ENCODE measurements at places on chromosomes 6 and 20.

DNA sequence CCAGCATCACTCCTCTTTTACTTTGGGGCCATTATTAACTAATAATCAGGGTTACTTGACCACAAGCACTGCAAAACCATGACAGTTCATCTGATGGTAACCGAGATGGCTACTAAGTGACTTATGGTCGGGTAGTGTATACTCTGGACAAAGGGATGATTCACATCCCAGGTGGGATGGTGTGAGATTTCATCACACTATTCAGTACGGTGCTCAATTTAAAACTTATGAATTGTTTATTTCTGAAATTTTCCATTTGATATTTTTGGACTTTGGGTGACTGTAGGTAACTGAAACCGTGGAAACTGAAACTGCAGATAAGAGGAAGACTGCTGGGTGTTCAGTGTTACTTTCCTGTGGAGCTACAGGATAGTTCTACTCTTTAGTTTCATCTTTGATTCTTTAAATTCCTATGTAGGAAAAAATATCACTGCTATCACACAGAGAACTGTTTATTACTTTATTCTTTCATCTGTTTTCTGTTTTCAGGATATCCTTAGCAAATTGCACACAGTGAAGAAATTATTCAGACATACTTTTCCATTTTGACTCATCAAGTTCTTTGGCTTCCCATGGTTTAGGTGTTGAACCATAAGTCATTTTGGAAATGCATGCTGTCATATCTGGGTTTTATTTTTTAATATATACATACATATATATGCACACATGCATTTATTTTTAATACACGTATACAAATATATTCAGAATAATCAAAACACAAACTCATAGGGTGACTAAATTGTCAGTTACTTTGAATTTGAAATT lies 59.1 kb upstream of the C20orf144 start:
- DNase-seq: no peak

- no peak for DNase-seq
These were observed 21.3 kb upstream of the SLC22A7 start for GRCh38 chr6:43276577-43277305.

- DNase-seq: no peak
These were observed 34.9 kb downstream of the CYP21A2 start for GRCh38 chr6:32073101-32073500.

DNA sequence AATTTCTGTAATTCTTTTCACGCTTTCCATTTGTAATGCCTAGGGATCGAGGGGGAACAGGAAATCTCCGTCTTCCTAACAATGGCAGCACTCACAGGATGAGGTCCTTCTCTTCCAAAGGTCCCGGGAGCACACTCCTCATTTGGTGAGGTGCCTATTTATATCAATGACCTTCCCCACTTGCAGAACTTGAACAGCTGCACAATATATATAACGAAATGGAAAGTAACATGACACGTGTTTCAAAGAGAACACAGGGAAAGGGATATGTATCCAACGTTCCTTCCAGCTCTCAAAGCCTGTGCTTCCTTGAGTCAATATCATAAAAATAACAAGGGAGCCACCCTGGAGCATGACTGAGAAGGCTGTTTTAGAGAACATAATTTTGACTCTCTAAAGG lies 78.6 kb upstream of the RBM24 start:
- DNase-seq: no peak

DNA sequence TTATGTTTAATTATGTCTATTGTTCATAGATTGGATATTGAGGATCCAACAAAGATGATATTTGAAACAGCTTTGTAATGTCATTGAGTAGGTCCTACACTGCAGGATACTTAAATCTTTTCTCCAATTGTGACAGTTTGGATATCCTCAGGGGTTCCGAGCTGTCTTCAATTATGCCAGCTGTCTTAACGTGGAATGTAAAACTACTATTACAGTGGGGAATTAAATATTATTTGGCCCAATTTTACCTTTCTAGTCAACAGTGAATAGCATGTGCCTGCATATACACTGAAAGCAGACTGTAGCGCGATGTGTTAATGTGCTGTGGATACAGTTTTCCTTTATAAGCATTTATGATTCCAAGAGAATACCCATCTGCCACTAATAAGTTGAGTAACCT lies 156.9 kb downstream of the GRIK2 start:
- DNase-seq: no peak

DNA sequence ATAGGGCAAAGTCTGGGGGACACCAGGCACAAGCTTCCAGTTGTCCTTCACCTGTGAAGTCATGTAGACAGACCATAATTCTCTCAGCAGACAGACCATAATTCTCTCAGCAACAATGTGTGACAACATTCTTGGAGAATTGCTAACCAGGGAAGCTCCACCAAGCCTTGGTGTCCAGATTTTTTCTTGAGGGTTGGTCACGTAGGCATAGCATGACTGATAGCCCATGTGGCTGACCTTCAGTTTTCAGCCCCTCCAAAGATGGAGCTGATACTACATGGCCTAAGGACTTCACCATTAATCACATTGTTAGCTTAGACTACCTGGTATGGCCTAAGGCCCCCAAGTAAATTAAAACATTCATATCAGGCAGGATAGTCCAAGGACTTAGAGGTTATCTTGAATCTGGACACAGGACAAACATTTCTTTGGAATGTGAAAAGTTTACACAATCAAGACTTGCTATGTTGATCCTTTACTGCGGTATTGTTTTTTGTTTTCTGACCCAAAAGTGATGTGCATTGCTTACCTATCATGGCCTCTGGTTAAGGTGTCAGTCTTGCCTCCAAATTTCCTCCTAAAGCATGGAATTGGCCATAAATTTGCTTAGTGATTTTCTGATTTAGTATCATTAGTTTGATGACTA lies 76.9 kb downstream of the CEP57L1 start:
- no peak for DNase-seq

DNA sequence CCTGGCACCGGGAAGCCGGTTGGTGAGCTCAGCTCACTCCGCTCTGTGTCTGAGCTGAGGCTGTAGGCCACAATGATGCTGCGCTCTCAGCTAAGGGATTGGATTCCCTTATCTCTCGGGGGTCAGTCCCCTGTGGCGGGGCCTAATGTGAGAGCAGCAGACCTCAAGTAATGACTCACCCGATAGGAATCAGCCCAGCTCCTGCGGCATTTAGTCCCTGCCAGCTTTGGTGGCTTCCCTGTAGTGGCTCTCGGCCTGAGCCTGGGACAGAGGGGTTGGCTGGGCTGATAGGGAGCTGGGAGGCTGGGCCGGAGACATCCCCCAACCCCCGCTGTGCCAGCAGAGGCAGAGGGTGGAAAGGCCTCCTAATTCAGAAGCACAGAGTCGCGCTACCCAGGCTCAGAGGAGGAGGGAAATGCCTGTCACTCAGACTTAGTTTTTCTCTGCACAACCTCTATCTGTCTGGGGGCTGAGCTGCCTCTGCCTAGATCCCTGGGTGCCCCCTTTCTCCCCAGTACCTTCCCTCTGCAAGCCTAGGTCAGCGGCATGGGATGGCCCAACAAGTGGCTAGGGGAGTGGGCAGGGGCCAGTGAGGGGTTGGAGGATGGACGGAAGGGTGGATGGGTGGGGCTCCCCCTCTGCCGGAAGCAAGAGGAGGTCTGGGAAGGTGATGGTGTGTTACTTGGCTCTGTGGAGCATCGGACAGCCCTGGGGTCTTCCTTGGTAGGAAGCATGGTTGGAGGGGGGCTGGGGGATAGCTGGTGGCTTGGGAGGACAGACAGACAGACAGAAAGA lies 92.2 kb downstream of the CDH22 start:
- DNase-seq: no peak

- no peak for DNase-seq
These were observed 116.7 kb downstream of the SIM1 start for GRCh38 chr6:100347901-100348550.

DNA sequence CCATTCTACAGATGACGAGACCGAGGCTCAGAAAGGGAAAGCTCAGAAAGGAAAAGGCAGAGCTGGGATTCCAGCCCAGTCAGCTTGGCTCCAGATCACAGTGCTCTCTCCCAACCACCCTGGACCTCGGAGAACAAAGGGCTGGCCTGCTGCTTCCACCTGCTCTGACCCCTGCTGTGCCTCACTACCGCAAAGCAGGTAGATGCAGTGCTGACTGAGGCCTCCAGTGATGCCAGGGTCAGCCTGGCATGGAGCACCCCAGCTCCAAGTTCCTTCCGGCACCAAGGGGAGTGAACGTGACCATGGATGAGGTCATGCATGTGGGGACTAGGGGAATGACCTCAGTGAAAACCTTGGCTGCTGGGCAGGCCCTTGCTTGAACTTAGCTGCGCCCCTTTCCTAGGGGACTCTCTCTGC lies 20.7 kb upstream of the TLDC2 start:
- DNase-seq: no peak

- no peak for DNase-seq
These were observed 6.5 kb downstream of the EFHC1 start for GRCh38 chr6:52426667-52427066.

- no peak for DNase-seq
These were observed 25.3 kb downstream of the BFSP1 start for GRCh38 chr20:17505636-17506517.

DNA sequence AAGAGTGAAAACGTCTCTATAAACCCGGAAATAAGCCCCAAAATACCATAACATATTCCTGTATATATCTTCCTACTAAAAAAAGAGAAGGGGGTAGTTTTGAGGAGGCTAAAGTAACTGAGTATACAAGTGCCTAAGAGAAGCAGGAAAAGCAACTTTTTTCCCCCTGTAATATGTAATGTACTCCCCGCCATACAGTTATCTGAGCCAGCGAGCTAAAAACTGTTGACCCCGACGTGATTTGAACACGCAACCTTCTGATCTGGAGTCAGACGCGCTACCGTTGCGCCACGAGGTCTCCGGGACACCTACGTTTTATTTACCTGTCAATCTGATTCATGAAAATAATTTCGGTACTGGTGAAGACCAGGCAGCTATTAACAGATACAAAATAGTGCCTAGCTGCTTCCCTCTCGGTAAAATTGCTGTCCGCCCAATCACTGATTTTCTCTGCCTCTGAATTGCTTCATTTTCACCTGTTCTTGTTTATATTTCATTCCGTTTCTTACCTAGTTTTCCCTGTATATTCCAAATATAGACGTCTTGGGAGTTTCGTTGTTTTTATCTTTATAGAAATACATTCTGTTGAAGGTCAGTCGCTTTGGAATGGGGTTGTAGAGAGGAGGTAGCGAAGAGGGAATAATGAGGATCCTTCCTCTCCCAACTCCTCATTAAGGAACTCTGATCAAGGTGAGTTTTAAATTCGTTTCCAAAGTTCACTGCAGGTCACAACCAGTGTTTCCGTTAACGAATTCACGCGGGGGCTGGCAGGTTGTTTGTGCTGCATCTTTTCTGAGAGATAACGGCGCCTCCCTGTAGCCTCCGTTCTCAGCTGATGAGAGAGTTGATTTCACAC lies 33.6 kb upstream of the BTN3A2 start:
- no peak for DNase-seq

DNA sequence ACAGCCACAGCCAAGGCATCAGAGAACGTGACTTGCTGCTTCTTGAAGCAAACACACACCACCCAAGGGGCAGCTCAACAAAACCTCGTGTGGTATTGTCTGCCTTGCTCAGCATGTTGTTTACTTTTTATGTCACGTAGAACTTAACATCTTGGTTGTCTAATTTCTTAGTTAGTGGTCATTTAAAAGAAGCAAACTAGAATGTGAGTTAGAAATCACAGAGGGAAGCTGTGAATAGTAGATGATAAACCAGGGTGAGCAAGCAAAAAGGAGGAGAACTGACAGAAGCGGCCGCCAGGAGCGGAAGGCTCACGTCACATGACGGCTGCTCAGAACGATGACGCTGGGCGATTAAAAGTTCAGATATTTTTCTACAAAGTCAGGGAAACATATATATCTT lies 51.5 kb upstream of the KIF25 start:
- DNase-seq: no peak

DNA sequence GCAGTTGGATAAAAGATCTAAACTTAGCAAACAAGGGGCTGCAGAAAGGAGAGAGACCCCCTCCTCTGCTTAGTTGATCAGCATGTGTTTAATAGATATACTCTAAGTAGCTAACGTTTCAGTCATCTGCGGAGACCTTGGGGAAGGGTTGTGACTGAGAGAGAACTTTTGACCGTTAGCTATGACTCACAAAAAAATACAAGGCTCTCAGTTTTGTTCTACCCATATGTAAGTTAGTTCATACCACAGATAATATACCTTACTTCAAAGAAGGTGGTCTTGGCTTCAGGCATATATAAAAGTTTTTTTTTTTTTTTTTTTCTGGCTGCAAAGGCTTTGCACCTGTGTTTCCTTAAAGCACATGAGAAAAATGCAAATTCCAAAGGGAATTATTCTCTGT lies 258.9 kb downstream of the GJA1 start:
- DNase-seq: no peak

- no peak for DNase-seq
These were observed 52.9 kb upstream of the MLN start for GRCh38 chr6:33856655-33857054.

- DNase-seq: peak; percentile 37
These were observed 35.0 kb downstream of the RNF144B start for GRCh38 chr6:18422136-18422535.

- no peak for DNase-seq
These were observed 201.0 kb upstream of the STXBP5 start for GRCh38 chr6:147003186-147003585.

DNA sequence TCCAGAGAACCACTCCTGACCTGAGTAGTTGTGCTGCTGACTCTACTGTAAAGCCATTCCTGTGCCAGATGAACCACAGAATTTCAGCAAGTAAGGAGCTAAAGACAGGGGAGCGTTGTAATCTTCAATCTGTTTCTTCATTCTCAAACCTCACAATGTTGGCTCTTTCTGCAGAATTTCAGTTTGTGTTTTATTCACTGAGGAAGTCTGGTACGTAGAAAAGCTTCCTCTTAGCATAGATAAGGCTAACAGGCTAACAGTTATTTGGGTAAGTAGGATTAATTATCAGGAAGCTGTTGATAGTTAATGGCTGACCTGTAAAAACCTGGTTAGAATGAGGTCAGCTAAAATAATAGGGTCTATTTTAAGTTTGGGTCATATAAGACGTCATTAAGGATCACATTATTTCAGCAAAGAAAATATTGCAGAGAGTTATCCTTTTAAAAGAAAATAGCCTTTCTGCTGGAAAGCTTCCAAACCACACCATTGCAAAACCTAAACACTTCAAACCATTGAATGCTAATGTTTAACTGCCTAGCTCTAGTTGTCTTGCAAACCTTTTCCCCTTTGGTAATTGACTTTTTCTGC lies 14.1 kb upstream of the TENT5A start:
- DNase-seq: peak; percentile 45

DNA sequence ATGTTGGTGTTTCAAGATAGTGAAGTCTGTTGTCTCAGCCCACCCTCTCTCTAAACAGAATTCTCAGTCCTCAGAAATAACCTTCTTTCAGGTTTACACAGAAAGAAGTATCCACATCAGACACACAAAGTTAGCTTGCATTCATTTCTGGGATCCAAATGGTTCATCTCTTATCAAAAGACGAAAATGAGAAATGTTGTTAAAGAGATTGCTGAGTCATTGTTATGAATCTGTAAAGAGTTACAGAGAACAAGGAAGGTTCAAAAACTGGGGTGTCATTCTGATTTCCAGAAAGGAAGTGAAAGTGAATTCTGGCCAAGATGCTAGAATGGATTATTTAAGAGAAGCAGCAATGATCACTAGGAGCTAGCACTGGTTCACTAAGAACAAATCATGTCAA lies 90.5 kb upstream of the ATXN1 start:
- DNase-seq: peak; percentile 37
